Stimulated activated CD8-positive, alpha-beta memory T cell treated with anti-CD3 and anti-CD28 coated beads, Interleukin-2, amount 100 ng/mL, for 1 hour (primary cell): ENCODE measurements at places on chromosomes 4 and X.

- DNase-seq: no peak
Observed at GRCh38 chr4:113730467-113731216, 30.9 kb downstream of the CAMK2D start.

DNA sequence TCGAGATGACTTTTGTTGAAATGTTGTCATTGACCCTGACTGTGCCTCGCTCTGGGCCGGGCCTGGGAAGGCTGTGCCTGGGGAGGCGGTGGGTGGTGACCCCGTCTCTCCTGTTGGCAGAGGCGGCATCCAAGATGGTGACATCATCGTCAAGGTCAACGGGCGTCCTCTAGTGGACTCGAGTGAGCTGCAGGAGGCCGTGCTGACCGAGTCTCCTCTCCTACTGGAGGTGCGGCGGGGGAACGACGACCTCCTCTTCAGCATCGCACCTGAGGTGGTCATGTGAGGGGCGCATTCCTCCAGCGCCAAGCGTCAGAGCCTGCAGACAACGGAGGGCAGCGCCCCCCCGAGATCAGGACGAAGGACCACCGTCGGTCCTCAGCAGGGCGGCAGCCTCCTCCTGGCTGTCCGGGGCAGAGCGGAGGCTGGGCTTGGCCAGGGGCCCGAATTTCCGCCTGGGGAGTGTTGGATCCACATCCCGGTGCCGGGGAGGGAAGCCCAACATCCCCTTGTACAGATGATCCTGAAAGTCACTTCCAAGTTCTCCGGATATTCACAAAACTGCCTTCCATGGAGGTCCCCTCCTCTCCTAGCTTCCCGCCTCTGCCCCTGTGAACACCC, 36.4 kb downstream of the HTRA3 start:
- no peak for DNase-seq

DNA sequence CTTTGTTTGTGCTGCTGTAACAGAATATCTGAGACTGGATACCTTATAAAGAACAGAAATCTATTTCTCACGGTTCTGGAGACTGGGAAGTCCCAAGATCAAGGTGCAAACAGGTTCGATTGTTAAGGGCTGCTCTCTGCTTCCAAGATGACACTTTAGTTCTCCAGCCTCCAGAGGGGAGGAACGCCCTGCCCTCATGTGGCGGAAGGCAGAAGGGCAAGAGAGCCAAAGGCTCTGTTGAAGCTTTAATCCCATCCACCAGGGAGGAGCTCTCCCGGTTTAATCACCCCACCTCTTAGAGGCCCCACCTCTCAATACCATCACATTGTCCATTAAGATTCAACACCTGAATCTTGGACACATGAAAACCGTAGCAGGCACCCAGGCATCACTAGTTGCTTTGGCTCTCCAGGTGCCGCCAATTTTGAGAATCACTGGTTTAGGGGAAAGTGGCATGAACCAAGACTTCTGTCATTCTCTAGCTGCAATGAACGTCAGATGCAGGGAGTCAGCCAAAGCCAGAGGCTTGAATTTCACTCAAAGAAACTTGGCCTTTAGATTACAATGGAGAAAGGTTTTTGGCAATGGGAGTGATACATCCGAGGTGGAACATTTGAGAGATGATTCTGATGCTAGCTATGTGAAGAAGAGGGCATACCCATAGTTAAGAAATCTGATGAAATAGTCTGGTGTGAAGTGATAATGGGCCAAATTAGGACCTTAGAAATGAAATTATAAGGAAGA, 15.7 kb downstream of the FHL1 start:
- DNase-seq: no peak

GRCh38 chr4:147924604-147925412, 192.9 kb downstream of the ARHGAP10 start:
- DNase-seq: no peak

GRCh38 chrX:103864149-103864548, 32.1 kb upstream of the RAB9B start:
- no peak for DNase-seq

DNA sequence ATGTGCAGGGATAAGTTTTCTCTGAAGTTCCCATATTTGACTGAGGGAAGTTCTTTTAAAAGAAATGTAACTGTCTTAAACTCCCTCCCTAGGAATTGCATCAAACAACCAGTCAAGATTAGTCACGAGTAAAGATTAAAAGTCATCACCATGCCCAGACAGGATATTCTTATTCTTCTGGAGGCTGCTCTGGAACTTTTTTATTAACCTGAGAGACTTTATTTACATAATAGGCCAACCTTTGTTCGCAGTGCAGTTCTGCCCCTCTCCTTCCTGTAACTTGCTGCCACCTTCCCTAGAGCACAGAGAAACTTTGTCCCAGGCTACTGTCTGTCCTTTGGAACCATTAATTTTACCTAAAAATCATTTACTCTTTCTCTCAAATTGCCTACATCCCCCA, 9.8 kb upstream of the HERC3 start:
- no peak for DNase-seq
